ENCODE measurements at places on chromosomes 7 and 10.
A peak's percentile ranks its signal among the peaks of the same experiment; 100 is the strongest.

GRCh38 chr10:109953766-109954165 lies 30.5 kb upstream of the XPNPEP1 start:
- DNase-seq: no peak
- H3K4me1 ChIP-seq: peaks cover 4% of the 10 kb centered on the region
- no peaks in the 10 kb centered on the region for H3K36me3 ChIP-seq
- no peaks in the 10 kb centered on the region for H3K27me3 ChIP-seq
- no peak overlapping the region for H3K4me3 ChIP-seq

DNA sequence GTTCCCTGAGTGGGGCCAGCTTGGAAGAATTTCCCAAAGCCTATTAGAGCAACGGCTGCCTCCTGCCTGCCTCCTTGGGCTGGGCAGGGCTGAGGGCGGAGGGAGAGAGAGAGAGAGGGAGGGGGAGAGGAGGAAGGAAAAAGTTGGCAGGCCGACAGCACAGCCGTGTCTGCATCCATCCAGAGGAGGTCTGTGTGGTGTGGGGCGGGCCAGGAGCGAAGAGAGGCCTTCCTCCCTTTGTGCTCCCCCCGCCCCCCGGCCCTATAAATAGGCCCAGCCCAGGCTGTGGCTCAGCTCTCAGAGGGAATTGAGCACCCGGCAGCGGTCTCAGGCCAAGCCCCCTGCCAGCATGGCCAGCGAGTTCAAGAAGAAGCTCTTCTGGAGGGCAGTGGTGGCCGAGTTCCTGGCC lies at the start of gene AQP1:
Gene AQP1 (plus strand): TSS at position 293 of the 409 bp plus-strand sequence. CDS start 57 bp downstream, at position 350.
- no peaks in the 10 kb centered on the region for H3K27me3 ChIP-seq
- H3K27ac ChIP-seq: no peak within 1 kb of the TSS
- no peak within 1 kb of the TSS for H3K4me3 ChIP-seq

GRCh38 chr7:82247814-82248433 lies 195.7 kb downstream of the CACNA2D1 start:
- no peak overlapping the region for H3K27ac ChIP-seq
- no peaks in the 10 kb centered on the region for H3K4me1 ChIP-seq
- H3K27me3 ChIP-seq: no peaks in the 10 kb centered on the region
- no peak for DNase-seq
- H3K4me3 ChIP-seq: no peak overlapping the region

GRCh38 chr7:3767917-3768777 lies 467.1 kb downstream of the SDK1 start:
- DNase-seq: no peak
- H3K27me3 ChIP-seq: peaks cover 15% of the 10 kb centered on the region
- H3K27ac ChIP-seq: no peak overlapping the region

- H3K27me3 ChIP-seq: peaks cover 29% of the 10 kb centered on the region
- no peaks in the 10 kb centered on the region for H3K4me1 ChIP-seq
- no peak for DNase-seq
- no peak overlapping the region for H3K4me3 ChIP-seq
- no peak overlapping the region for H3K27ac ChIP-seq
- H3K36me3 ChIP-seq: no peaks in the 10 kb centered on the region
Observed at GRCh38 chr10:35613597-35614226, 8.6 kb downstream of the GJD4 start.

GRCh38 chr10:45302573-45302972 lies 12.8 kb downstream of the OR13A1 start:
- H3K27ac ChIP-seq: no peak overlapping the region
- H3K27me3 ChIP-seq: peaks cover 73% of the 10 kb centered on the region
- H3K36me3 ChIP-seq: no peaks in the 10 kb centered on the region
- no peaks in the 10 kb centered on the region for H3K4me1 ChIP-seq
- DNase-seq: no peak

GRCh38 chr7:98956469-98956868 lies 78.1 kb downstream of the TRRAP start:
- peaks cover 79% of the 10 kb centered on the region for H3K36me3 ChIP-seq
- DNase-seq: no peak
- no peaks in the 10 kb centered on the region for H3K4me1 ChIP-seq

GRCh38 chr7:143355450-143356385 lies 6.8 kb downstream of the FAM131B start:
- H3K36me3 ChIP-seq: peaks cover 3% of the 10 kb centered on the region
- no peak for DNase-seq
- peak overlapping the region; percentile 69 for H3K27ac ChIP-seq
- peaks cover 1% of the 10 kb centered on the region for H3K4me1 ChIP-seq

DNA sequence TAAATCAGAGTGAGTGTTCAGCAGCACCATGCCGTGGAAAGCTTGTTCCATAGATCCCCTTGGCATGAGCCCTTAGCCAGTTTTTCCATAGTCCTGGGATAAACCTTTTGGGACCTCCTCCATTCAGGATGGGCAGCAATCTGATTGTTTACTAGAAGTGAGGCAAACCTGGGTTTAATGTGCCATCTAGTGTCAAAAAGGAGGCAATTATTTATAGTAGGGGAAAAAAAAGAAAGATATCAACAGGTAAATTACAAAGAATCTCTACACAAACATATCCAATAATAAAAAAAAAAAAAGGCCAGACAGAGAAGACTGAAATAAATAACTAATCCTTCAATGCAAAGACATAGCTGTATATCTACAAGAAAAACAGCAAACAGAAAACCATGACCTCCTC lies 229.0 kb upstream of the STK17A start:
- H3K4me1 ChIP-seq: no peaks in the 10 kb centered on the region
- H3K27ac ChIP-seq: no peak overlapping the region
- H3K4me3 ChIP-seq: no peak overlapping the region
- peaks cover 69% of the 10 kb centered on the region for H3K27me3 ChIP-seq

DNA sequence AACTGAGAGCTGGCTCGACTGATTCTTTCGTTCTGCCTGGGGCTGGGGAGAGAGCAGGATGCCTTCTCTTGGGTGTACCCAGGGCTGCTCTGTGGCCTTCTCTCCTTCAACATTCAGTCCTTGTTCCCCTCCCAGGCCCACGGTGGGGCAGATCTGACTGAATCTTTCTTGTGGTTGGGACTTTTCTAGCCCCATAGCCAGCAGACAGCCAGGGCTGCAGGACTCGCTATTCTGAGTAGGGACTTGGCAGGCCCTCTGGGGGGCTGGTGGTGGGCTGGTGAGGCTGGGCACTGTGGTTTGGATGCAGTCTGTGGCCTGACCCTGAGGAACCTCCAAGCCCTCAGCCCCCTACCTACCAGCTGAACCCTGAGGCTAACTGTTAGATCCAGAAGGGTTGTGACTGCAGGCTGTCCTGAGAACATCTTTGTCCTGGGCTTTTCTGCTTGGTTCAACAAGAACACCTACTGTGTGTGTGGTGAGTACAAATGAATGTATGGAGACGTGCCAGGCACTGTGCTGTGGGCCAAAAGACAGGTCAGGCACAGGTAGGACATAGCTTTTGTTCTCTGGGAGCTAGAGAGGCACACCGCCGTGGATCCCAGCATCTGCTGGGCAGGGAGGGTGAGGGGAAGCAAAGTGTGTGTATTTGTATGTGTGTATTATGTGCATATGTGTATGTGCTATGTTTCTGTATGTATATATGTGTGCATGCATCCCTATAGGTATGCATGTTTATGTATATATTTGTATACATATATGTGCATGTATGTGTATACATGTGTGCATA lies 2.1 kb upstream of the PALD1 start:
- DNase-seq: no peak
- H3K4me3 ChIP-seq: peak overlapping the region; percentile 82
- no peak overlapping the region for H3K27ac ChIP-seq
- peaks cover 37% of the 10 kb centered on the region for H3K4me1 ChIP-seq
- peaks cover 12% of the 10 kb centered on the region for H3K36me3 ChIP-seq

DNA sequence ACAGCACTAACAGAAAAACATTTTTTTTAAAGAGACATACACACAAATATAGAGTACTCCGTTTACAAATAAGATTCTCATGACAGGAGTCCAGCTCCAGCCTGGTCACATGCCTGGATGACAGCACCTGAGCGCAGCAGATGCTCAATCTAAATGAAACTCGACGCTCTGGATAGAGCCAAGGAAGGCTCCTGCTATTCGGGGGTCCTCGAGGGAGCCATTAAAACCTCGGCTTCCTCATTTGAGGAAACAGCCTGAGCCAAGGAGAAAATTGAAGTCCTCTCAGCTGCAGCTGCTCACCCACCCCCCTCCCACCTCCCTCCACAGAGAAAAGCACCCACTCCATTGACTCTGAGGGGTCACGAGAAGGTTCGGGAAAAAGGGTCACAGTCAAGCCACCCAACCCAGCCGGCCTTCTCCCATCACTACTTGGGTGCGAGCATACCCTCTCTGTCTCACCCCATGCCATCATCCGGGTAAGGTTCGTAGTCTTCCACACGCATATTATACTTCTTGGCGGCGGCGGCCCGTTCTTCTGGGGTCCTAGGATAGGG lies 673 bp downstream of the NDUFB8 start:
- peaks cover 23% of the 10 kb centered on the region for H3K4me1 ChIP-seq
- peak overlapping the region; percentile 97 for H3K27ac ChIP-seq
- peak overlapping the region; percentile 96 for H3K4me3 ChIP-seq
- peaks cover 29% of the 10 kb centered on the region for H3K36me3 ChIP-seq
- H3K27me3 ChIP-seq: no peaks in the 10 kb centered on the region

- no peak overlapping the region for H3K27ac ChIP-seq
- H3K36me3 ChIP-seq: no peaks in the 10 kb centered on the region
- H3K27me3 ChIP-seq: peaks cover 42% of the 10 kb centered on the region
- DNase-seq: no peak
- H3K4me1 ChIP-seq: no peaks in the 10 kb centered on the region
Observed at GRCh38 chr10:124129471-124129870, 36.1 kb upstream of the CHST15 start.

- no peak overlapping the region for H3K4me3 ChIP-seq
- no peaks in the 10 kb centered on the region for H3K27me3 ChIP-seq
- no peak for DNase-seq
- no peak overlapping the region for H3K27ac ChIP-seq
Observed at GRCh38 chr7:34128762-34129161, 223.4 kb downstream of the BMPER start.

DNA sequence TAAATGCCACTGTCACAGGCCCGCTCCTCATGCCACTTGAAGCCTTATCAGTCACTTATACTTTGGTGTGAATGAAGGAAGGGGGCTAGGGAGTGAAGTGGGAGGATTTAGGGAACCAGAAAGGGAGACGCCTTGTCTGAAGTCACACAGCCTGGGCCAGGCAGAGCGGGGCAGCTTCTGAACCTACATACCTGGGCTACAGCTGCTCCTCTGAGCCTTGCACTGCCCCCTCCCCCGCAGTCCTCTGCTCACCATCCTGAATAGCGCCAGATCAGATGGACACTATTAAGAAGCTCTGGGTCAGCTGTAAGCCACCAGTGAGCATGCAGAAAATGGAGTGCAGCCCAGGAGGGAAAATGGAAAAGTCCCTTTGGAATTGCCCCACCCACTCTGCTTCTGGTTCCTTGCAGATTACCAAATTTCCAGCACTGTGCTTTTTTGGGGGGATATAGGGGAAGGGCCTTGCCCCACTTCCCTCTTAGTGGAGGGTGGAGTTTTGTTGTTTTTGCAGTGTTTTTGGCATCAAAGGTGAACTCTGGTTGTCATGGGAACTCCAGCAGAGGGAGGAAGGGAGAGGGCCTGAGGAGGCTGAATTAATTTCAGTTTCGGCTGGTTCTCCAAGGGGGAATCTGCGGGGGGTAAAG lies 35.0 kb upstream of the ADCYAP1R1 start:
- peaks cover 30% of the 10 kb centered on the region for H3K27me3 ChIP-seq
- no peak overlapping the region for H3K27ac ChIP-seq
- H3K4me3 ChIP-seq: no peak overlapping the region
- no peak for DNase-seq
- H3K36me3 ChIP-seq: no peaks in the 10 kb centered on the region

DNA sequence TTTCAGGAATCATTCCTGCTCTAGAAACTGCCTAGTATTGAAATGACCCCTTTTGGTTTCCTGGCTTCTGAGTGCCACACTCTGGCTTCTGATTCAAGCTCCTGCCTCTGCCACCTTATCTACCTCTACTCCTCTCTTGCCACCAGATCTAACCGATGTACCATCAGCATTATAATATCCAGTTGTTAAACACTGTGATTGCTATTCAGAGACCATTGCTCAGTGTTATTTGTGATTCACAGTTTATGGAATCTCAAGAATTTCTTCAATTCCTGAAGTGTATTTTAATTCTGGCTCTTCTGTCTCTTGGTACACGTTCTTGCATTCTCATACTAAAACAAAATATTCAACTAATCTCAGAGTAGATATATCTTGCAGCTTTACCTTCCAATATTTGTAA lies 88.7 kb downstream of the DYNC1I1 start:
- no peaks in the 10 kb centered on the region for H3K4me1 ChIP-seq
- no peaks in the 10 kb centered on the region for H3K27me3 ChIP-seq
- no peaks in the 10 kb centered on the region for H3K36me3 ChIP-seq
- H3K4me3 ChIP-seq: no peak overlapping the region

- DNase-seq: no peak
- peak overlapping the region; percentile 62 for H3K27ac ChIP-seq
- H3K27me3 ChIP-seq: peaks cover 8% of the 10 kb centered on the region
- H3K4me1 ChIP-seq: peaks cover 12% of the 10 kb centered on the region
- peak overlapping the region; percentile 89 for H3K4me3 ChIP-seq
Observed at GRCh38 chr7:129824291-129825208, 128.2 kb downstream of the UBE2H start.

DNA sequence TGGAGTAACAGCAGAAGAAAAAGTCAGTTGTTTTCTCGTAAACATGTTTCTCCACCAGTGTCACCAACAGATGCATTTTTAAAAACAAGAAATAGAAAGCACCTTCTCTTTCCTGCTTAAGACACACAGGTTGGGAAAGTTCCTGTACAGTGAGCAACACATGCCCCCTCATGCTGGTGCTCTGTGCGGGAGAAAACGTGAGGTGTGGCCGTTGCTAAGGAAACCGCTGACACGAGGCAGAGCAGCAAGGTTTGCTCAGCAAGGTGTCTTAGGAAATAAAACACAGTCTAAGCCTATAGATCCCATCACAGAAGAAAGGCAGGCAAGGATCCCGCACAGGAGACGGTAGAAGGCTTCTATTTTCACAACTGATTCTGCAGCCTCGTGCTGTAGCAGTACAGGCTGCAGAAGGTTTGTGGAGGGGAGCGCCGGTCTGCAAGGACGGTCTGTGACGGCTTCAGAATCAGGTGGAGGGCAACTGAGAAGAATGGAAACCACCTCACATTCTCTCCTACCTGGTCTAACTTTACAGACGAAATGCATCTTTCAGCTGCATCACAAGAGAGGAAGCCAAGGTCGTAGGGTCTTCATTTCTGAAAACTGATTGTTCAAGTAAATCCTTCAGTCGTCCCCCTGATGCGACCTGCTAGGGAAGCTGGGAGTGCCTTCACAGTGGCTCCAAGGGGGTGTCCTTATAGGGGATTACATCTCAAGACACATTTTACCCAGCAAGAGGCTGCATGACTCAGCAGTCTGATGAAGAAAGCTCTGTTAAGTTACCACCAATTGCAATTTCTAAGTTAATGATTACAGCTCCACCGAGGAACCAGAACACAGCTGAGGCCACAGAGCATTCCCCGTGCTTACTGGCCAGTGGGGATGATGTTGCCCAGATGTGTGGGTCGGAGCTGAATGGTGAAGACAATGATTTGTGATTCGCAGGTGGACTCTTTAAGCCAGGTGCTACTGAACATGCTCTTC lies 150.7 kb upstream of the KLF14 start:
- H3K27me3 ChIP-seq: no peaks in the 10 kb centered on the region
- H3K4me1 ChIP-seq: peaks cover 34% of the 10 kb centered on the region
- no peak for DNase-seq
- peaks cover 100% of the 10 kb centered on the region for H3K36me3 ChIP-seq
- H3K4me3 ChIP-seq: no peak overlapping the region

All from effector memory CD8-positive, alpha-beta T cell (primary cell).